ENCODE measurements at places on chromosomes 2 and 18.

- DNase-seq: no peak
Observed at GRCh38 chr2:120597595-120598193, 138.0 kb upstream of the GLI2 start.

DNA sequence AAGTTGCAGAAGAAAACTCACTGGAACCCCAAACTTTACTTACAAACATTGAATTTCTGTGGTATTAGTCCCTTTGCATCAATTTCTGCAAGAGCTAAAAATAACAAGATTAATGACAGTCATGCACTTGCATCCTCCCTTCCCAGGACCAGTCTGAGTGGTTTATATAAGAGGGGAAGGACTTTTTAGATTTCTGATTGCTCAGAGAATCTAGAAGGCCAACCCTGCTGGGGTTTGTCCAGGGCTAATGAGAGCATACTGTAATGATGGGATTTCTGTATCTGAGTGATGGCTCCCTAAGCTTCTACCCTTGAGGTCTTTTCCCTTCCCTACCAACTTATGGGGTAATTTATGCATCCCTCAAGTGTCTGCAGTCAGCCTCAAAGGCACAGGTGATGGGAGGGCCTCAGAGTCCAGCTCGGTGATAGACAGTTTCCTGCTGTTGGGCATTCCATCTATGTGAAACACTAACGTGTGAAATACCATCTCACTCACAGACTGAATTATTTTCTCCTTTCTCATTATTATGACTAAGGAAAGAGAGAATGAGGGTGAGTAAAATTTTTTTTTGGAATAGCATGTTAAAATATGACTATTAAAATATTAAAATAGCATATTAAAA is 556.3 kb downstream of the RIT2 start:
- no peak for DNase-seq

DNA sequence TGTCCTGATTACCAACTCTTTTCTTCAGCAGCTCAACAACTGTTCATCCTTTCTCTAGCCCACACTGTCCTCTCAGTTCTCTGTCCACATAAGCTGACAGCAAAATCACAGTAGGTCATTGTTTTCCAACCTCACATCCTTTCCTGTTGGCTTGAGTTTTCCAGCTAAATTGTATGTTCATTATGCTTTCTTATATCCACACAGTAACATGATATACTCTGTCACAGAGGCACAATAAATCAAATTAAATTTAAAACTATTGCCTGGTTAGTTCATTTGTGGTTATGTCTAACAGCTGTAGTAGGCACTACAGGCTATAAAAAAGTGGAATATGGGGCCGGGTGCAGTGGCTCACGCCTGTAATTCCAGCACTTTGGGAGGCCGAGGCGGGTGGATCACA is 179.9 kb downstream of the ETAA1 start:
- no peak for DNase-seq

DNA sequence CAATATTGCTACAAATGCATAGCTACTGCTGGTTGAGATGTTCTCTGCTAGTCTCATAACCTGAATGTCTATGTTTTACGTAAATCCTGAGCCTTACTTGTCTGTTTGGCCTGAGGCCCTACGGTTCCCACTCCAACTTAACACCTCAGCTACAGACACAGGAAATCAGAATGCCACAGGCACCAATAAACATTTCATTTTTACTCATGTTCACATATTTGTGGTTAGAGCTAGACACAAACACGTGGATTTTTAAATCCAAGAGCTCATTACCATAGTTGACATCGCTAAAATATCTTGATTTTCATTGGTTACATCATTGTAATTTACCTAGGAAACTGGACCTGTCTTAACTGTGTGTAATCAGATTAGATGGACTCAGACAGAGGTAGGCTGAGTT is 263.8 kb upstream of the CDH19 start:
- DNase-seq: no peak

DNA sequence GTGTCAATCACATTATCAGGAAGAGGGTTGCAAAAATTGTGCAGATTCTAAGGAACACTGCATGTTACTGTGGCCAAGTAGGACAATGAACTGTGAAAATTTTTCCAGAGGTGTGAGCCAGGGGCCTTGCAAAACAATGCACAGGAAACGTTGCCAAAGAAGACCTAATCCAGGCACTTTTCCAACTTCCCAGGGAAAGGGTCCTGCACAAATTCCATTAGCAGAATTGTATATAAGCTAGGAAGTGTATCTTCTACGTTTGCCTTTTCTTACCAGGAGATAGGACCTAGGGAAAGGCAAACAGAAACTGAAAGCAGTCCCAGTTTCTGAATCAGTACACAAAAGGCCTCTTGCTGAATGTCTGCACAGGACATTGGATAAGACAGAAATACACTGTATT is 1888.3 kb upstream of the CELF4 start:
- peak; percentile 31 for DNase-seq

GRCh38 chr2:158112992-158113391 is 11.3 kb downstream of the UPP2 start:
- no peak for DNase-seq

DNA sequence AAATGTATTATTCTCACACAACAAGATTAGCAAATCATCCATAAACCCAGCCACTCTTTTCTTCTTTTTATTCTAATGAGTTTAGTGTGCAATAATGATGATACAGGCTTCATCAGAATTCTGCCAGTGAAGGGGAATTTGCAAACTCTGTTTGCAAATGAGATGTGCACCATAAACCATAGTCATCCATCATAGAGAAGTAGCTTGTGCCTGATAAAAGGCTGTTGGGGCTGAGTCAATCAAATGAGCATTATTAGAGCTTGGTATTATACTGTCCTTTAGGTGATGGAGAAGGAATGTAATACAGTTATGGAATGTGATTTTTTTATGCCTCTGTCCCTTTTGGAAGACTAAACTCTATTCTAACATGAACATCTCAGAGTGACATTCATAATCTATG is 101.8 kb downstream of the DCC start:
- no peak for DNase-seq

GRCh38 chr2:3201281-3201680 is 176.3 kb downstream of the EIPR1 start:
- no peak for DNase-seq

- DNase-seq: no peak
Observed at GRCh38 chr2:68388358-68388757, 23.3 kb downstream of the PLEK start.

DNA sequence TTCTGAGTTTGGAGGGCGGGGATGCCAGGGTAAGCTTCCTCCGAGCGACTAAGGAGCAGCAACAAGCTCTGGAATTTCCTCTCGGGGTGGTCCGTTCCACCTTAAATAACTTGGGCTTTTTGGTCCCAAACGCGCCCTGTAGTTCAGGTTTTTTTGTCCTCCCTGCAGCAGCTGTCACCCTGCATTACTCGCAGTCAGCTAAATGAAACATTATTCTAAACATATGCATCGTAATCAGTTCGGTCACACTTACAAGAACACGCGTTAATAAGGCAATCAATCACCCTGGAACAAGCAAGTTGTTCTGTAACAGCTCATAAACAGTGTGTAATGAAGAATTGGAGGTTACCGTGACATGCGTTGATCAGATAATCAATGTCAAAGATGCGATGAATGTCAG is 8.3 kb downstream of the EVX2 start:
- DNase-seq: no peak

GRCh38 chr18:57727952-57728807 is 74.9 kb downstream of the ATP8B1 start:
- DNase-seq: no peak

- no peak for DNase-seq
Observed at GRCh38 chr2:204004912-204005311, 68.3 kb downstream of the ICOS start.

GRCh38 chr2:28915939-28916338 is 21.5 kb downstream of the WDR43 start:
- peak; percentile 10 for DNase-seq
